ENCODE measurements at places on chromosomes 6 and 20.
A peak's percentile ranks its signal among the peaks of the same experiment; 100 is the strongest.

- DNase-seq: no peak
These were observed at the start of gene TCF15 for GRCh38 chr20:610130-611046. TCF15 (minus strand) TSS chr20:610309; CDS start chr20:610237, 72 bp downstream.

- no peak for DNase-seq
These were observed 15.9 kb upstream of the KCNK16 start for GRCh38 chr6:39338397-39338796.

DNA sequence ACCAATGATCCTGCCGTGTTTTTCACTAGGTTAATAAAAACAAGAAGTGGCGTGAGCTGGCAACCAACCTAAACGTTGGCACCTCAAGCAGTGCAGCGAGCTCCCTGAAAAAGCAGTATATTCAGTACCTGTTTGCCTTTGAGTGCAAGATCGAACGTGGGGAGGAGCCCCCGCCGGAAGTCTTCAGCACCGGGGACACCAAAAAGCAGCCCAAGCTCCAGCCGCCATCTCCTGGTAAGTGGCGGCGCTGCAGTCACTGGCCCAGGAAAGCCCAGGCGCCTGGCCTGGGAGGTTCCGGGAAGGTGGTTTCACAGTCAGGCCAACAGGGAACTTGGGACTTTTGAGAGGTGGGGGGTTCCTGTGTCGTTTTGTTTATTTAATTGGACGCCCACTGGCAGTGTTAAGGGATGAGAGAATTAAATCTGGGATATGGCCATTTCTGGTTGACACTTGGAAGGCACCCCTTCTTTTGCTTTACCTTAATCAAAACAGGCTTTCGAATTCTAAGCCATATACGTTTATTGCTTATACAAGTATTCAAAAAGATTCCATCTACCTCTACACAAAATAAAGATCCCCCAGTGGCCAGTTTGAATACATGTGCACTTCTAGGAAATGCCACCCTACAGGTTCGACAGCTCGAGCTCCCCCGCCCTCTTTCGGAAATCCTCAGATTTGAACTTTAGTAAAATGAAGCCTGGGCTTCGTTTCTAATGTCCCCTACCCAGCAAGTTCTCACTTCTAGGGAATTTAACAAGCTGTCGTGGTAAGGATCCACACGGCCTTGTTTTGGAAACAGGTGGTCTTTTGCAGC lies 138.9 kb downstream of the TMEM242 start:
- peak; percentile 83 for DNase-seq

DNA sequence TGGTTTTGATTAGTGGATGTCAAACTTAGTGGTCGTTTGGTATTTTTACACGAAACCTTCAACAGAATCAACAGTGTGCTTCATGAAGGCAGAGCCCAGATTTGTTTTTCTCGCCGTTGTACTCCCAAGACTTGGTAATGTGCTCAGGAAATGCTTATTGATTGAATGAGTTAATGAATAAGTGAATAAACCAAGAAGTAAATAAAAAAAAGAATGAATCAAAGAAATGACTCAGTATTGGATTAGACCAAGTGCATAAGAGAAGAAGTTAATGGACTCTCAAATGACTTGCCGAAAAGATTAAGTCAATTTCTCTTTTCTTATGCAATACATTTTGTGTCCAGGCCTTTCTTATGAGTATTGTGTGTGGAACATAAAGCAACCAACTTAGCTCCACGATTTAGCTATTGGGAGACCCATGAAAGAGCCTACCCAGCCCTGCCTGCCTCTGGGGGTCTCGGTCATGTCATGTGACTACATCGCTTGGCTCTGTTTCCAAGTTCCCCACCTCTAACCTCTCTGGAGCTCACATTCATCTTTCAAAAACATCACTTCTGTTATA lies 10.6 kb upstream of the FUCA2 start:
- no peak for DNase-seq

DNA sequence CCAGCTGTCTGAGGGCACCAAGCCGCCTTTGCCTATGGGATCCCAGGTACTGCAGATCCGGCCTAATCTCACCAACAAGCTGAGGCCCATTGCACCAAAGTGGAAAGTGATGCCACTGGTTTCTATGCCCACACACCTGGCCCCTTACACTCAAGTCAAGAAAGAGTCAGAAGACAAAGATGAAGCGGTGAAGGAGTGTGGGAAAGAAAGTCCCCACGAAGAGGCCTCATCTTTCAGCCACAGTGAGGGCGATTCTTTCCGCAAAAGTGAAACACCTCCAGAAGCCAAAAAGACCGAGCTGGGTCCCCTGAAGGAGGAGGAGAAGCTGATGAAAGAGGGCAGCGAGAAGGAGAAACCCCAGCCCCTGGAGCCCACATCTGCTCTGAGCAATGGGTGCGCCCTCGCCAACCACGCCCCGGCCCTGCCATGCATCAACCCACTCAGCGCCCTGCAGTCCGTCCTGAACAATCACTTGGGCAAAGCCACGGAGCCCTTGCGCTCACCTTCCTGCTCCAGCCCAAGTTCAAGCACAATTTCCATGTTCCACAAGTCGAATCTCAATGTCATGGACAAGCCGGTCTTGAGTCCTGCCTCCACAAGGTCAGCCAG lies 283.0 kb downstream of the TSHZ2 start:
- no peak for DNase-seq

DNA sequence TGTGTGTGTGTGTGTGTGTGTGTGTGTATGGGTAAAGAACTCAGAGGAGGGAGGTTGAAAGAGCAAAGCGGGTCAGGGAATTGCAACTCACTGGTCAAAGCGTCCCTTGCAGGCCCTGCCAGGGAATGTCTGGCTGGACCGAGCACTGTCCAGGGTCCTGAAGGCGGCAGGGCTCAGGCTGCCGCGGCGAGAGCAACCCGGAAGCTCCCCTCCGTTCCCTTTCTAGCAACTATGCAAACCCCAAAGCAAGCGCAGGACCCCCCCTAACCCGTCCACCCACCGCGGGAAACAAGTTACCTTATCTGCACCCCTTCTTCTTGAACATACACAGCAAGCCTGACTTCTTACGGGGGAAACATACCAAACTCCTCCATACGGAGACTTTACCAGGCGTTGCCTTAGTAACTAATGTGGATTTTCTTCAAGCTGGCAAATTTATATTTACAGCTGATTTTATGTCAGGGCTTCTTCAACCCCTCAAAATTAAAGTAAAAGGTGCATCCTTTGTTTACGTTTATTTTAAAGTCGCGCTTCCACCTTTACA lies 538 bp upstream of the GRM1 start:
- no peak for DNase-seq

DNA sequence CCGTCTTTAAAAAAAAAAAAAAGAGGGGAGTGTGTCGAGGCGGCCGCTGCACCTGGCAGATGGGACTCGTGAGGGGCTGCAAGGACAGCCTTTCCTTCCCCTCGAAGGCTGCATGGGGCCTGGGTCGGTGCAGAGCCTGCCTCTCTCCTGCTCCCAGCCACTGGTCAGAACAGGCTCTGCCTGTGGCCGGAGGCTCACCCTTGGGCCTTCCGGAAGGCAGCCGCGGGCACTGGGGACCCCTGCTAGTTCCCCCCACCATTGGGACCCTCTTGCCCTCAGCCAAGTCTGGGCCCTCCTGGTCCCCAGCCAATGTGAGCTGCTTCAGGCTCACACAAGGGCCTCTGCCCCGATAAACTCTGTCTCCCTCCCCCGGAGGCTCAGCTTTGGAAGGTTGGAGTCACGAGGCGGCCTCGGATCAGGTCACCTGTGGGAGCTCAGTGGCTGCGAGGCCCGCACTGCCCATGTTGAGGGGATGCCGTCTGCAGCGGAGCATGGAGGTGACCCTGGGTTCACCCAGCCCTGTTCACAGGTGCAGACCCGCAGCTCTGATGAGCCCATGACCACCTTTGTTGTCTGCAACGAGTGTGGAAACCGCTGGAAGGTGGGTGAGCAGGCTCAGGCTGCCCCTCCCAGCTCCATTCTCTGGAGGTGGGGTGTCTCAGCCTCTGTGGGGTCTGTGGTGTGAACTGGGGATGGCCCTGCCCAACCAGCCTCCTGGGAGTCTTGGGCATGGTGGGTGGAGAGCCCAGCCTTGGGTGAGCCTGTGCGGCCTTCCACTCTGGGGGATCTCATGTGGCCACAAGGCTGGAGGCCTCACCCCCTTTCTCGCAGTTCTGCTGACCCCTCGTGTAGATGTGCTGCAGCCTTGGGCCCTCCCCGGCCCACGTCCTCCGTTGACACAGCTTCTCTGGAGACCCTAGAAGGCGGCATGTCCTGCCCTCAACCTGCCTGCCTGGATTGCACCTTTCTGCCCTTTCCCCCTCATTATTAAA lies 7.7 kb downstream of the RGS19 start:
- DNase-seq: no peak

- no peak for DNase-seq
These were observed 428.1 kb upstream of the NOX3 start for GRCh38 chr6:155883741-155884140.

DNA sequence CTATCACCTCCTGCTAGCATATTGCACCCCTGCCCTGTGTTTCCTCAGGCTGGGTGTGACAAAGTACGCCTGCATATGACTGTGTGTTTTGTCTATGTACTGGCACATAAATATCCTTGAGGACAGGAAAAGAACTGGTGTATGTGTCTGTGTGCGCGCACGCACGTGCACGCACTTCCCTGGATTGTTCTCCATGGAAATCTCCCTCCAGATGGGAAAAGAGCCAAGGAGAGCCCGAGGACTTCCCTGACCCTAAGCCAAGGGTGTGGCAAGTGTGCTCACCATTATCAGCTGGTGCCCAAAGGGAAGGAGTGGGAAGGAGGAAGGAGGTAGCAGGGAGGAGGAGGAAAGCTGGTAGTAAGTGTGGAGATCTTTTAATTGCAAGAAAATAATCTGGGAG lies 117.6 kb downstream of the HIVEP2 start:
- no peak for DNase-seq

DNA sequence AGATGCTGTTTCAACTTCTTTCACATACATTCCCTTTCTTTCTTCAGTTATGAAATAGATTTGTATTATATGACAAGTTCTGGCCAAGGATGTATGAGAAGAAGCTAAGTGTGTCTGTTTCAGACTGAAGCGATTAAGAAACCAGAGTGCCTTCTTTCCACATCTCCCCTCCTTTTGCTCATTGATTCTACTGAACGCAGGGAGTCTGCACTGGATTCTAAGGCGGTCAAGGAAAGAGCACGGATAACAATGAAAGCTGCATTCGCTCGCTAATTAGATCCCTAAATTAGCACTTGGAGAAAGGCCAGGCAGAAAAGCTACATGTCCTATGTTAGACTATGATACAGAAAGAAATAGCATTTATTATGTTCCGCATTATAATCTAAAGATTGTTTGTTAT lies 267.7 kb downstream of the HAO1 start:
- DNase-seq: no peak

DNA sequence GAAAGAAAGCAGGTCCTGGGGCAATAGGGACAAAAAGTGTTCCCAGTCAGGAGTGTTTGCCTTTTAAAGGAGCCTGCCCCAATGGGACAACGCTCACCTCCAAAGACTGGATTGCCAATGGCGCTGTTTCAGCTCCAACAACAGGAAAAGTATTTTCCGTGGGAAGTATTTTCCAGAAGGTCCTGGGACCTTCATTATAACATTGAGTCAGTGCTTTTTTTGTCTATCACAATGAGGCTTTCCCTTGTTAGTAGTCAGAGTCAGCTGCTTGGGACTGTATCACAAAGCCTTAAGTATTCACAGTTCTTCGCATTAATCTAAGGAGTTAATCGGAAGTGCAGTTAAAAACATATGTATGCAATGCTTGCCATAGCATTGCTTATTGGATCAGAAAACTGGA lies 17.3 kb downstream of the TRAF3IP2 start:
- DNase-seq: no peak

GRCh38 chr6:89954721-89955148 lies 60.5 kb downstream of the GJA10 start:
- no peak for DNase-seq

- no peak for DNase-seq
These were observed 172.4 kb upstream of the SSTR4 start for GRCh38 chr20:22862671-22863230.

DNA sequence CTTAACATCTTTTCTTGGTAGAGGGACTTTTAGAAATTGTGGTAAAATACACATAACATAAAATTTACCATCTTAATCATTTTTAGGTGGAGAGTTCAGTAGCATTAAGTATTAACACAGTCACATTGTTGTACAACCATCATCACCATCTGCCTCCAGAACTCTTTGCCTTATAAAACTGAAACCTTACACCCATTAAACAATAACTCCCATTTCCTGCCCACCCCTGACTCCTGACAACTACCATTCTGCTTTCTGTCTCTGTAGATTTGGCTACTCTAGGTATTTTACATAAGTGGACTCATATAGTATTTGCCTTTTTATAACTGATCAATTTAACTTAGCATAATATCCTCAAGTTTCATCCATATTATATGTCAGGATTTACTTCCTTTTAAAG lies 88.7 kb downstream of the ZHX3 start:
- no peak for DNase-seq

- DNase-seq: no peak
These were observed 39.6 kb downstream of the ZBTB2 start for GRCh38 chr6:151351731-151352130.

DNA sequence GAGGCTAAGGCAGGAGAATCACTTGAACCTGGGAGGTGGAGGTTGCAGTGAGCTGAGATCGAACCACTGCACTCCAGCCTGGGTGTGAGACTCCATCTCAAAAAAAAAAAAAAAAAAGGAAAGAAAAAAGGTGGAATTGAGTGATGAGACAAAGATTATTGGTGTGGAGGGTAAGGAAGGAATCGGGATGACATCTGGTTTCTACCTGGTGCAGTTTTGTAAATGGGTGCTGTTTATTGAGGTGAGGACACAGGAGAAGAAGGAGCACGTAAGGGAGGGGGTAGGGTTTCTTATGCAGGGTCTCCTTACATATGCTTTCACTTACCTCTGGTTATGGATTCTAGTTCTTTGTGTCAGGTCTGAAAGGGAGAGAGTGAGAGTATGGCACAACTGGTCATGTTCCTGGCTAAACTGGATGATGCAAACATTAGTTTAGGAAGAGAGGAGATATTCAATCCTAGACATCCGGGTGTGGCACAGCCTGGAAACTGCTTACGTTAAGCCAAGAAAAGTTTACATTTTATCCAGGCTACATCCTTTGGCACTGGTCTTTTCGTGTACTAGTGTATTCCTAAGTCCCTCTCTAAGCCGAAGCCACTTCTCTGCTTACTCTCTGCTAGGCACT lies 5.4 kb downstream of the RALY start:
- no peak for DNase-seq

GRCh38 chr6:127111526-127111925 lies 6.9 kb upstream of the RSPO3 start:
- no peak for DNase-seq

DNA sequence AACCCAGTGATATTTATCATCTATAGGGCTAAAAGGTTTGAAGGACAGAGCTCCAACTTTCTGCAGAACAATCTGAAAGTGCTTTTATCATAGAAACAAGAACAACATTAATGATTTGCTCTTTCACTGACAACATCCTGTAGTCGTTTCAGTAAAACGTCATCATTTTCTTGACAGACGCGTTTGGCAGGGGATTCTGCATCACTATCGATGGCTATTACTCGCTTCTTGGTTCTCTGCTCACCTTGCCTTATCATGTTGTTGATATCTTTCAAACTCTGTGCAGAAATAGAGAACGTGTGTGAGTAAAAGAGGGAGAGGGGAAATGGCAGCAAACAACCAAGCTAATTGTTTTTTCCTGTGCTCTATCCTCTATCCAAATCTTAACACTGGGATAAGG lies 47.1 kb upstream of the SAMHD1 start:
- no peak for DNase-seq

Measured in left lobe of liver (tissue), 2 donors.